Mesenchymal stem cell (in vitro differentiated cells and primary cell): ENCODE measurements at places on chromosomes 6 and 20.

GRCh38 chr6:37173493-37174195, 3.7 kb downstream of the PIM1 start:
- no peak for DNase-seq

- DNase-seq, result no peak
Measured at GRCh38 chr6:138455746-138456400, 43.4 kb downstream of the NHSL1 start.

- DNase-seq, result no peak
Measured at GRCh38 chr6:66526061-66526460, 819.0 kb upstream of the EYS start.

DNA sequence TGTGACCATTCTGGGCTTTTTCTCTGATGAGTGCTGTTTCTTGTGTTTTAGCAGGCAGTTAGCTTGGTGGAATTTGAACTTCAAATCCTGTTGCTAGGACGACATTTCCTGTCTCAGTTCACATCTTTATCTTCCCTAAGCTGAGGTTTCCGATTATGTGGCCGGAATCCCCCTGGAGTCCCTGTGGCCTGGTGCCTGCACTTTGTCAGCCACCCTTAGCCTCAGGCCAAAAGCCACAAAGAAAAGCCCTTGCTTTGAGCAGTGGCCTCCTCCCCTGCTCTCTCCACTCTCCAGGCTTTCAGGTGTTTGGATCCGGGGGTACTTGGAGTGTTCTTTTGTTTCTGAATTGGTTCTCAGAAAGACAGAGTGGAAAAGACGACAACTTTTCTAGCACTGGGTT, 59.9 kb upstream of the PMEPA1 start:
- DNase-seq, result no peak
